Caudate nucleus (tissue), 63 donors: ENCODE measurements at places on chromosomes 12 and 14.

DNA sequence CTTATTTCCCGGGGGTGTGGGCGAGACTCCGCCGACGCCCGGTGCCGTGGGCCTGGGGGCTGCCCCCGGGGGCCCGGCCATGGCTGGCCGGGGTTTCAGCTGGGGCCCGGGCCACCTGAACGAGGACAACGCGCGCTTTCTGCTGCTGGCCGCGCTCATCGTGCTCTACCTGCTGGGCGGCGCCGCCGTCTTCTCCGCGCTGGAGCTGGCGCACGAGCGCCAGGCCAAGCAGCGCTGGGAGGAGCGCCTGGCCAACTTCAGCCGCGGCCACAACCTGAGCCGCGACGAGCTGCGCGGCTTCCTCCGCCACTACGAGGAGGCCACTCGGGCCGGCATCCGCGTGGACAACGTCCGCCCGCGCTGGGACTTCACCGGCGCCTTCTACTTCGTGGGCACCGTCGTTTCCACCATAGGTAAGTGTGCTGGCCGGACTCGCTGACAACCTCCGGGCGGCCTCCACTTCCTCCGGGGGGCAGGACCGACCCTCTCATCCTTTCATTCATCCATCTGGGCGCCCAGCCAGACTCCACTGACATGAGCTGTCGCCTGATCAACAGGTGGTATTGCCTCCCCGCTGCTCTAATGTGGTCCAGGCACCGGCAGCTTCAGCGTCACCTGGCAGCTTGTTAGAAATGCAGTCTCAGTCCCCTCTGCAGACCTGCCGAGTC, 467 bp downstream of the KCNK13 start:
- no peak for DNase-seq

- no peak for DNase-seq
Measured at GRCh38 chr14:21326972-21327371, 47.1 kb downstream of the RPGRIP1 start.

DNA sequence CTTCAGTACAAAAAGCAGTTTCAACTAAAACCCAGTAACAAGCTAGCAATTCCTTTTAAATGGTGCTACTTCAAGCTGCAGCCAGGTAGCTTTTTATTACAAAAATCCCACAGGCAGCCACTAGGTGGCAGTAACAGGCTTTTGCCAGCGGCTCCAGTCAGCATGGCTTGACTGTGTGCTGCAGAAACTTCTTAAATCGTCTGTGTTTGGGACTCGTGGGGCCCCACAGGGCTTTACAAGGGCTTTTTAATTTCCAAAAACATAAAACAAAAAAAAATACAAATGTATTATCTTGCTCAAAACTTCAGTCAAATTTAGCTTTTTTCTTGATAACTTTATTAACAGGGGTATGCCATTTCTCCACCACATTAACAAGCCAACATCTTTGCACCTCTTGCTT, 3.6 kb upstream of the CLEC4E start:
- no peak for DNase-seq

DNA sequence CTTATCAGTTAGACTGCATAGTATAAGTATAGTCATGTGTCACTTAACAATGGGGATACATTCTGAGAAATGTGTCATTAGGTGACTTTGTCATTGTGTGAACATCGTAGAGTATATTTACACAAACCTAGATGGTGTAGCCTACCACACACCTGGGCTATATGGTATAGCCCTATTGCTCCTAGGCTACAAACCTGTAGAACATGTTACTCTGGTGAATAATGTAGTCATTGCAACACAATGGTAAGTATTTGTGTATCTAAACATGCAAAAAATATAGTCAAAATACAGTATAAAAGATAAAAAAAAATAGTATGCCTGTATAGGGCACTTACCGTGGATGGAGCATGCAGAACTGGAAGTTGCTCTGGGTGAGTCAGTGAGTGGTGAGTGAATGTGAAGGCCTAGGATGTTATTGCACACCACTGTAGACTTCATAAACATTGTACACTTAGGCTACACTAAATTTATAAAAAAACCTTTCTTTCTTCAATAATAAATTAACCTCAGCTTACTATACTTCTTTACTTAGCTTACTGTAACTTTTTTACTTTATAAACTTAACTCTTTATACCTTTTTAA, 40.3 kb upstream of the ANKS1B start:
- DNase-seq = no peak

GRCh38 chr14:77026930-77027537, 1.5 kb downstream of the IRF2BPL start:
- no peak for DNase-seq

DNA sequence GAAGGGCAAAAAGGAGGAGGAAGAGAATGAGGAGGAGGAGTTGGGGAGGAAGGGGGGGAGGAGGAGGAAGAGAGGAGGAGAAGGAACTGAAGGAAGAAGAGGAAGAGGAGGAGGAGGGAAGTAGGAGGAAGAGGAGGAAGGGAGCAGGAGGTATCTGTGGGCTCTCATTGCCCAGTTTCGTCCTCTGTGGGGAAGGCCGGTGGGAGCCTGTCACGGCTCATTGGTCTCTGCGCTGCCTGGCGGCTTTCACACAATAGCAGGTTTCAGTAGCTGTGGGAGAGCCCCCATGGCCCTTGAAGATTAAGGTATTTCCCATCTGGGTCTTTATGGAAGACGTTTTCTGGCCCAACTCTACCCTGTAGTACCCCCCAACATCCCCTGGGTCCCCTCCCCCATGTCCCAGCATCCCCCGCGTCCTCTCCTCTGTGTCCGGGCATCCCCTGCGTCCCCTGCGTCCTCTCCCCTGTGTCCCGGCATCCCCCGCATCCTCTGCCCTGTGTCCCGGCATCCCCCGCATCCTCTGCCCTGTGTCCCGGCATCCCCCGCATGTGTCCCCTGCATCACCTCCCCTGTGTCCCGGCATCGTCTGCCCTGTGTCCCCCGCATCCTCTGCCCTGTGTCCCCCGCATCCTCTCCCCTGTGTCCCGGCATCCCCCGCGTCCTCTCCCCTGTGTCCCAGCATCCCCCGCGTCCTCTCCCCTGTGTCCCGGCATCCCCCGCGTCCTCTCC, 278.2 kb upstream of the SFSWAP start:
- DNase-seq = no peak

DNA sequence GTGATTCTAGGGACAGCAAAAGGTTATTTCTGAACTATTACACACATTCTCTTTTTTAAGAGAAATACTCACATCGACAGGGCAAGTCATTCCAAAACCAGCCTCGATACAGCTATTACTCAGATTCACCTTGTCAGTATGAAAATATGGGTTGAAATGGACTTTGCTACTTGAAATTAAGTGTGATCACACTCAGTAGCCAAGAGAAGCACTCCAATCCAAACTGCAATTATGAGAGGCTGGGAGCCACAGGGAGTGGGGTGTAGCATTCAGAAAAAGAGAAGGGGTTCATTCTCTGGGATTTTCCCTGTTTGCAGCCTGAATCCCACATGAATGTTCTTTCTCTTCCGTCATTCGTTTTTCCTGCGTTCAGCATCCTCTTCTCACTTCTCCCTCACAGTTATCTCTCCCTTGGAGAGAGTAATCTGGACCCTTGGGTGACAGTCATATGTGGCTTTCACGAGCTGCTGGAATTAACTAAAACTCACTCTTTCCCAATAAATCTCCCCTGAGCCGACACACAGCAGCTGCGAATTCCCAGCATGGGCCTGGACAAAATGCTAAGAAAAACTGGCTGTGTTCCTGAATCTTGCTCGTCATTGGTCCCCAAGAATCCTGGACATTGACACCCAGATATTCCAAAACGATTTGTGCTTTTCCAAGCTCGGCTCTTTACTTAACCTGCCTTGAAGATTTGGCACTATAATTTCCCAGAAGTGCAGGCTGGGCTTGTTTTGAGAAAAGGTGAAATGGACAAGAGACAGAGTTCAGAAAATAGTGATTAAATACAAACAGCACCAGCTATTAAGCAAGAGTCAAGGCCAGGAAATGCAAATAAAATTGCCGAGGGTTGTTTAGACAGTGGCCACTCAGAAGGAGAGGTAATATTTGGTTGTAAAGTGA, 199.5 kb upstream of the PLEKHG7 start:
- no peak for DNase-seq

DNA sequence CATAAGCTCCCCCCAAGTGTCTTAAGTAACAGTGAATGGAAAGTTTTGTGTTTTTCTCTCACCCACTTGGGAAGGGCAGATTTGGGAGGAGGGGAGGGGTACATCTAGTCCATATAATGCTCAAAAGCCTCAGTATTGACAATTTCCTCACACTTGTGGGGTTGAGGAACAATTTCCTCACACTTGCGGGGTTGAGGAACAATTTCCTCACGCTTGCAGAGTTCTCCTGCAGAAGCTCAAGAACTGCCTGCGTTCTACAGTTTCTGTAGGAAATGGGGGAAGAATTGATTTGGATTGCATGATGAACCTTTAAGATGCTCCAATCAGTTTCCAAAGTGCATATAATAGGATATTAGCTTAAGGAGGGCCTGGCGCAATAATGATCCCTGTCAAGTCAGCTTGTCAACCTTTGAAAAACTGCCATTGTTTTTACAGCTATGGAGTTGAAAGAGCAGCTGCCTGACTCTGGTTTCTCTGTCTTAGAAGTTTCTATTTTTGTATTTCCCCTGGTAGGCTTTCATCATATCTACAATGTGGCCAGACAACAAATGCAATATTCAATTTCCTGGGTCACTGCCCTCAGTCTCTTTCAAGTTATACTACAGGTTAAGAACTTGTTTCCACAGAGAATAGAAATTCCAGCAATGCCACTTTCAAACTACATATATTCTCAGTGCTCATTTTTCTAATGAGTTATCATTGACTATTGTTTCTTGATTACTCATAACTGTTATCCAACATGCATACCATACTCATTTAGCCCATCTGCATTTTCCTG, 66.5 kb downstream of the PLEKHG7 start:
- no peak for DNase-seq

- no peak for DNase-seq
Measured at GRCh38 chr12:2553388-2554126, 241.2 kb upstream of the FKBP4 start.

GRCh38 chr14:93007225-93007997, 84.5 kb downstream of the CHGA start:
- DNase-seq = no peak

GRCh38 chr12:87804386-87804785, 224.8 kb downstream of the C12orf50 start:
- DNase-seq = no peak

DNA sequence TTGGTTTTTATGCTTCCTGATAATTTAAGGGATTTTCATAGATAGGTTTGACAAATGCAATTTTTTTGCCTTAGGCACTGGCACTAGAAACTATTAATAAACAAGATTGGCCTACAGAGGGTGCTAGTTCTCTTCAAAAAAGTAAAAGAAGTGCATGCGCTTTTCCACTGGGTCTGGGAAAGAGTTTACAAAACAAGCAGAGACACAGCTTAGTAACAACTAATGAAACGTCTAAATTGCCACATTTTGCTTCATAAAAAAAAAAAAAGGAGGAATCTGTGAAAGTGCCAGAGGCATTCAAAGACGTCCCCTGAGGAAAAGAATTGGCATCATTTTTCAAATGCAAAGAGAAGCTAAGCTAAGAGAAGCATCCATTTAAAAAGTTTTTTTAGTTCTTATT, 58.3 kb upstream of the EEA1 start:
- DNase-seq = no peak

DNA sequence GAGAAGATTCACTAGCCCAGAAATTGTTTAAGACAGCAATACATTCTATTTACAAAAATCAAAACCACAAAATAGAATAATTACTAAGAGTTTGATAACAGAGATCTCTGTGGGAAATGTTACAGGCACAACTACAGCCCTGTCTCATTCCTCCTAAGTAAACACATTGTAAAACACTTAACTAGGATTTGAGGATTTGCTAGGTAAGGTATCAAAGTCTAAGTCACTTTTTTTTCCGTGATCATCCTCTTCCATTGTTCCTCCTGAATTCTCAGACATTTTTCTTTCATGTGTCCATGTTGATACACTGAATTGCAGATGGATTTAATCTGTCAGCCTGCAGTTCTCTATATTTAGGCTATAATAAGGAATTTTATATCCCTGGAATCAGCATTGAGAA, 127.5 kb downstream of the ACSS3 start:
- no peak for DNase-seq

GRCh38 chr14:69917287-69917686, 38.1 kb downstream of the SMOC1 start:
- no peak for DNase-seq

GRCh38 chr12:76568888-76569551, 9.4 kb upstream of the OSBPL8 start:
- DNase-seq = no peak

- no peak for DNase-seq
Measured at GRCh38 chr12:12592930-12593329, 18.7 kb upstream of the CREBL2 start.

GRCh38 chr12:64187370-64187769, 34.7 kb downstream of the KICS2 start:
- no peak for DNase-seq

- no peak for DNase-seq
Measured at GRCh38 chr12:4934407-4935035, 24.8 kb downstream of the KCNA1 start.

- no peak for DNase-seq
Measured at GRCh38 chr12:75876832-75877762, 154.5 kb downstream of the PHLDA1 start.

DNA sequence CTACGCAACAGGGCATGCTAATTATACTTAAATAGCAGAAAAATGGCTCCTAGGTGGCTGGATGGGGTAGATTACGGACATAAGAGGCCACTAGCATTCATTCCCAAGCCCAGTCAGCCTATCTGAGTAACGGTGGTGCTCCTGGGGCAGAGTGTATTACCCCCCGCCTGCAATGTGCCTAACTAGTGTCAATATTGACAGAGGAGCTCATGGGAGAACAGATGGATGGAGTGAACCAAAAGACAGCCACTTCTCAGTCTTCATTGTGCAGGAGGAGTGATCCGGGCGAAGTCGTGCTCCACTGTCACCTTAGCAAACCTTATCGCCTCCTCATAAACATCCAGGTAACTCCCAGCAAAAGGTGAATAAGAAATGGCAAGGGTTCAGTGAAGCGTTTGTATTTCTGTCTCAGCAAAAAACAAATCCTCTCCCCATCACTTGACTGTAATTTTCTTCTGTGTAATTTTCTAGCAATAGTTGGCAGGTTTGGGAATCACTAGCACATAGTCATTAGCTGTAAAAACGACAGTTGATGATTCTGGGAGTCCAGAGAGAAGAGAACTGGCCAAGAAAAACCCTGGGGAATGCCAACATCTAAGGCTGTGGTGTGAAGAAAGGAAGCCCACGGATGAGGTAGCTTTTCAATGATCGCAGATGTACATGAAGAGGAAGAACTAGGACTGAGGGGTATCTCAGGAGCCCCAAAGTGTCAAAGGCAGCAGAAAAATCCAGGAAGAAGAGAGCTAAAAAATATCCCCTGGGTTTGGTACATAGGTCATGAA, 126.6 kb upstream of the BCL2L14 start:
- no peak for DNase-seq

GRCh38 chr14:65877624-65878023, 465.1 kb downstream of the FUT8 start:
- no peak for DNase-seq

DNA sequence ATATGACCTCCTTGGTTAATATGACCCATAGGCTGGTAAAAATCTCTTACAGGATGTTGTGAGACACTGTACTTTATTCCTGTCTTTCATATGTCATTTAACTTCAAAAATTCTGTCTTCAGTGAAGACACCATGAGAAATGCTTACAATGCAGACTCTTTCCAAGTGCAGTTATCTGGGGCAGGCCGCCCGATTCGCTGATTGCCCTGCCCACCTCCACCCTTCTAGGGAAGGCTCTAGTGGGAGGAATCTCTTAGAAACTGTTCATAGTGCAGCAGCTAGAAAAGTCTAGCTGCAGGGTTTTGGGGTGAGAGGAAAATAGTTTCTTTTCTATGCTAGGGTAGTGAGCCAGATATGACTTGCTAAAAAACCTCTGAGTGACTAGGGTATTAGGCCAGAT, 15.0 kb upstream of the CIPC start:
- no peak for DNase-seq

GRCh38 chr12:4412465-4412864, 33.0 kb upstream of the FGF23 start:
- no peak for DNase-seq
